Calu3 (cell line): ENCODE measurements at places on chromosomes 3 and 15.

DNA sequence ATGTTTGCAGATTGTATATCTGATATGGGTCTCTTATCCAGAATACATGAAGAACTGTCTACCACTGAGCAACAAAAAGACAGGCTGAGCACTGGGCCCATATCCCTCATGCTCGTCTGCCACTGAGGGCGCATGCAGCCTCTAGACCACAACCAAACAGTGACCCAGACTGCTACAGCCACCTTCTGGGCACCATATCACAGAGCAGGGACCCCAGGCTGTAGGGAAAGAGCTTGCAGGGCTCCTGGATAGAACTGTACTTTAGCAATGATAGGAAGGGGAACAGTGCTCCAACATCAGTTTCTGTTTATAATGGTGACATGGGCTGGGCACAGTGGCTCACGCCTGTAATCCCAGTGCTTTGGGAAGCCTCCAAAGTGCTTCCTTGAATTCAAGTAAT, 40.2 kb upstream of the TMEM87A start:
- DNase-seq = no peak

GRCh38 chr3:173553635-173554280, 156.2 kb downstream of the NLGN1 start:
- peak; percentile 31 for DNase-seq

DNA sequence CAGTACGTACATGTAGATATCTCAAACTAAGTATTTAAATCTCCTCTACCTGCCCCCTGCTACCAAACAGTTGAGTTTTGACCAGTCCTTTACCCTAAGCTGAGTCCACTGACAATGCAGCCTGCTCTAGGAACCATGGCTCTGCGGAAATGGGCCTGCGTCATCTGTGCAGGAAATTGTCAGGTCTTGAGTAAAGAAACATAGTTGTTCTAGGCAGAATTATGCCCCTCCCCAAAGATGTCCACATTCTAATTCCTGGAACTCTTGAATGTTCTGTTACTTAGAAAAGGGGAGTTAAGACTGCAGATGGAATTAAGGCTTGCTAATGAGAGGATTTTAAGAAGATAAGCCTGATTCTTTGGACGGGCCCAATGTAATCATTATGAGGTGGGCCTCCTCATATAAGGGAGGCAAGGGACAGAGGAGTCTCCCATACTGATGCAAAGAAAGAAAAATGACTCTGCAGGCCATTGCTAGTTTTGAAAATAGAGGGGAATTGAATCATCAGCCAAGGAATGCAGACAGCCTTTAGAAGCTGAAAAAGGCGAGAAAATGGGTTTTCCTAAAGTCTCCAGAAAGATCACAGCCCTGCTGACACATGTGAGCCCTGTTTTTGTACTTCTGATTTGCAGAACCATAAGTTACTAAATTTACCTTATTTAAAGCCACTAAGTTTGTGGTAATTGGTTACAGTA, 5.5 kb upstream of the VGLL3 start:
- no peak for DNase-seq

DNA sequence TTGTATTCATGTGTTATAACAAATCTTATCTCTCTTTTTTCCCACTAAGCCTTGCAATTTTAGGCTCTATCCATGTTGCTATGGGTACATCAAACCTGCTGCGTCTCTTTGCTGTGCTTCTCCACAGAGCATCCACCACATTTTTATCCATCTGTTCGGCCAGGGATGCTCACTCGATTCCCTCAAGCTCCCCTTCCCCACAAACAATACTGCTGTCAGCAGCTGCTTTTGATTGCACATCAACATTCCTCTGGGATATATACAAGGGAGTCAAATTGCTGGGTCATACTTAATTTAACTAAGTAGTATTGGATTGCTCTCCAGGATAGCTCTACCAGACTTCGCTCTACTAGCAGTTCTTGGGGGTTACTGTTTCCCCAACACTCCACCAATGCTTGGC, 36.8 kb downstream of the TMEM108 start:
- no peak for DNase-seq

DNA sequence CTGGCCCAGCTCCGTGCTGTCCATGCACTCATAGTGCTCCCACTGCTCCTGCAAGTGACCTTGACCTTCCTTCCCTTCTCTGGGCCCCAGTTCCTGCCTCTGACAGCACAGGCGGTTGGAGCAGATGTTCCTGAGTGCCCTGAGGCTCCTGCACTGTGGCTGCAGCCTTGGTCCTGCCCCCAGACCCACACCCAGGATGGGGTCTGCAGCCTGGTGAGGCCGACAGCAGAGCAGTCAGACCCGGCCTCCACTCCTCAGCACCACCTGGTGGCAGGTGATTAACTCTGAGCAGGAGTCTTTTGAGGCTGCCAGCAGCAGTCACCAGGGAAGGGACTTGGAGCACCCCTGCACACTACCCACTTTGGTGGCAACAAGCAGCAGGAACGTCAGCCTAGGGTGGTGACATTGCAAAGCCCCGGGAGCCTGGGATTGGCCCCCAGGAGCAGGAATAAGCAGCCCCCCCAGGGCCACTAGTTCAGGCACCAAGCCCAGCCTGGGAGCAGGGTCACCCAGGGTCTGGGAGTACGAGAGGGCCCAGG, 64.6 kb downstream of the CYP11A1 start:
- DNase-seq = peak; percentile 83

DNA sequence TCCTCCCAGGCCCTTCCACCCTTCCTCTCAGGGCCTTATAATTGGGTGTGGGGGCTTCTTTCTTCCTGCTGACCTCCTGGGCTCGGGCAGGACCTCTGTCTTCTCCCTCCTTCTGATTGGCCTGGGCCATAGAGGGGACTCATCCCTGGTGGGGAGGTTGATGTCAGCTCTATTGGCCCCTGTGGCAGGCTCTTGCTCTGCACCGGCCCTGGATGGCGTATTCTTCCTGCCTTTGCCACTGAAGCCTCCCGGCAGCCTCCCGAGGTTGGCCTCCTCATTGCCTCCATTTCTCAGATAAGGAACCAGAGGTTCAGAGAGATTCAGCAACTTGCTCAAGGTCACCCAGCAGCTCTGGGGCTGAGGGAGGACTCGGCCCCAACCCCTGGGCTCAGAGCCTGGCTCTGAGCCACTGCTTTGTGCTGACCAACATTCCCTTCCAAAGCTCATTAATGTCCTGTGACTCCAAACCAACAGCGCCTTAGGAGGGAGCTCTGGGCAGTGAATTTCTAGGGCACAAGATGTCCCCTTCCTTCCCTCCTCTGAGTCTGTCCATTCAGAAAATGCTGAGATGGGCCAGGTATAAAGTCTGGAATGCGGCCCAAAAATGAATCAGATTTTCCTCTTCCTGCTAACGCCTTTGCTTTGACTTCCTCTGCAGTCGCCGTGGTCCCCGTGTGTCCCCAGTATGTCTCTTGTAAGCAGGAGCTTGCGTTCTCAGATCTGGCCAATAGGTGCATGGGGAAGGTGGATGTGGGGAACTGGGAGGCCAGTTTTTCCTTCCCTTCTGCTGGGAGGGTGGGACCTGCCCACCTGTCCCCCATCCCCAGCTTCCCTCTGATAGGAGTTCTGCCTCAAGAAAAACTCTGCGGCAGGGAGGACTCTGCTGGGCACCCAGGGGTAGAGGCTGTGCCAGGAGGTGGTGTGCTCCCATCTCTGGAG, 74.2 kb downstream of the HMCES start:
- peak; percentile 45 for DNase-seq

DNA sequence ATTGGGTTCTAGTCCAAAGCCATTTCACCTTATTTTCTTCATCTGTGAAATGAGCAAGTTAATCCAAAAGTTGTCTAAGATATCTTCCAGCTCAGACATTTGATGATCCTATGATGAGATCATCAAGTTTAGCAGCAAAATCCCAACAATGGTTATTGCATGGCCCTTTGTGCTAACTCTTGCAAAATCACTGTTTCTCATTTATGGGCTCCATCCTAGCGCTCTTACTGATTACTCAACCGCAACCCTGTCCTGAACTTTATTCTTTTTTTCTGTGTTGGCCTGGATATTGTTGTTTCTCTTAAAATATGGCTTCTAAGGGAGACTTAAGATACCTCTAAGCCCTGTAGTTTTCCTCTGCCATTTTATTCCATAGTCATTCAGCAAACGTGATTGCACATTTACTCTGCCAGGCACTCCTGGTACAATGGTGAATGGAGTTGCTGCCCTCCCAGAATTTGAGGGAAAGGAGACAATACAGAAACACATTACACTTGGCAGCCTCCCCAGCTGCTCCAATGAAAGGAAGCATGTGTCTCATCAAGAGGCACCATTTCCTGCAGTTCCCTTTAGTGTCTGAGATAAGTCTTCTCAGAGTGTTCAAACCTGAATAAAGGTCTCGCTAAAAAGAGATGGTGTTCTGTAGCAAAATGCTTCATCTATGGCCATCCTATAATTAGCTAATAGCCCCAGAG, 4.4 kb downstream of the GXYLT2 start:
- DNase-seq = no peak

DNA sequence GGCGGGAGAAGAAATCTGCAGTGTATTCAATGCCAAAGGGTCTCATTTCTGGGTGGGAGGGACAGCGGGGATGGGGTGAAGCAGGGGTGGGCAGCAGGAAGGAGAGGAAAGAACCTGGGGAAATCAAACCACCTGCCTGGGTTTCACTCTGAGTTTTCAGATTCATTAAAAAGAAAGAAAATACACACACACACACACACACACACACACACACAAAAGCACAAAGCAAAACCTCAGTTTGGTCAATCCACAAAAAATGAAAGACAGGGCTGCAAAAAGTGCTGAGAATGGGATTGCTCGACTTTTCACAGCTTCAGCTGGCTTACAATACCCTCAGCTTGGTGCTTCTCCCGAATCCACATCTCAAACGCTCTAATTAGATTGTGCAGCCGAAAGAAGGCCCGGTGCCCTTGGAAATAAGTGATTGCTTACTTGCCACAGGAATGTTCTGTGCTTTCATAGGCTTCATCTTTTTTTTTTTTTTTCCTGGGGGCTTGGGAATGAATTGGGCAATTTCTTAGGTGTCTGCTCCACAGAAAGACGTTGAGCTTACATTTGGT, 370.5 kb downstream of the RORA start:
- no peak for DNase-seq

- DNase-seq = no peak
Observed at GRCh38 chr3:158489181-158489580, 81.8 kb upstream of the MLF1 start.

DNA sequence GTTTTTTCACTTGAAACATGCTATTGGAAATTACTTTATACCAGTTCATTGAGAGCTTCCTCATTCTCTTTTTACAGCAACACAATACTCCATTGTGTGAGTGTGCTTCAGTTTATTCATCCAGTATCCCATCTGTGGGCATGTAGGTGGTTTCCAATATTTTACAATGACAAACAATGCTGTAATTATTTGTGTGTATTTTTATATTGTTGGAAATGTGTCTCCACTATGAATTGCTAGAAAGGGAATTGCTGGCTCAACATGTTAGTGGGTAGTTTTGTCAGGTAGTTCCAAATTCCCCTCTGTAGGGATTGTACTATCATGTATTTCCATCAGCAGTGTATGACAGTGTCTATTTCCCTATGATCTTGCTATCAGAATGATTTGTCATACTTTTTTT, 65.8 kb upstream of the MAGI1 start:
- DNase-seq = peak; percentile 11

DNA sequence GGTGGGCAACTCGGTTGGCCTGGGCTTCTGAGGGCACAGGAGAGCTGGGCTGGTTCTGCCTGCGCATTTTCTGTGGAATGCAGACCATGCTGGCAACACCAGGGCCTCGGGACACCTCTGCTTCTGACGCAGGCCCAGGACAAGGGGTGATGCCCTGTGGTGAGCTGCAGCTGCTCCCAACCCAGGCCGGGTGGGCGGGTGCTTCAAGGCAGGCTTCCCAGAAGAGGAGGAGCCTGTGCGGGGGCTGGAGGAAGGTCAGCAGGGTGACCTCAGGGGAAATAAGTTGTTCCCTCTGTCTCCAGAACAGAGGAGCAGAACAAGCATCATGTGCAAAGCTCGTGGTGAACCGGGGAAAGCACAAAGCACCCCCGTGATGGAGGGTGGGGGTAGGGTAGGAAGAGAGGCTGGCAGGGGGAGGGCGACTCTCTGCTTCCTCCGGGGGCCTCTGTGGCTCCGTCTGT, 11.0 kb upstream of the PLXNA1 start:
- no peak for DNase-seq
